Nucleus accumbens (tissue), 56 donors: ENCODE measurements at places on chromosomes 1 and 21.
A peak's percentile ranks its signal among the peaks of the same experiment; 100 is the strongest.

DNA sequence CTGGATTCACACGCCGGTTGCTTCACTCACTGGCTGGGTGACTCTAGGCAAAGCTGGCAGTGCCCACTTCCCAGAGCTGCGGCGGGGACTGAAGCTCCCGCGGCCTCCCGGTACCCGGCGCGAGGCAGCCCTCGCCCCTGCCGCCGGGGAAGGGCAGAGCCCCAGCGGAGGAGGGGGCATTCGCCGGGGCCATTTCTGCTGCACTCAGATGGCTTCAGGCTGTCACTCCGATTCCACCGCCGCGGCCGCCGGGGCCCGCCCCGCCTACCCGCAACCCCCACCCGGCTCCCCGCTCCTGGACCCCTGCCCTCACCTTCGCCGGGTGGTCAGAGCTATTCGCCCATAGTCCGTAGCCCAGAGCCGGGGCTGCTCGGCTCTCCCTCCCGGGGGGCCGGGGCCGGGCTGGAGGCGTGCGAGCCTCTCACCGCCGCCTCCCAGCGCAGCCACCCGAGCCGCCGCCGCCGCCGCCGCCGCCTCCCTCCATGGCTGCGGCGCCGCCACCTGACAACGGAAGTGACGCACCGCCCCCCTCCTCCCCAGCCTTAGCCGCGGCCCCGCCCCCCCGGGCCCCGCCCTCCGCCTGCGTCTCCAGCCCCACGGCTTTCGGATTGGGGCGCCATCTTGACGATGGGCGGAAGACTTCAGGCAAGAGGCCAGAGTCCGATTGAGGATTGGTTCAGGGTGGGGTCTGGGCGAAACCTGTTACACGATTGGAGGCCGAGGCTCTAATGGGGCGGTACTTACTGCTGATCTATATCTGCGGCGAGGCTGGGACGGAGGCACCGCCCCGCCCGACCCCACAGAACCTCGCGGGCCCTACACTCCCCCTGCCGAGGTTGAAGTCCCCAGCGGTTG is at the start of gene STK40:
STK40 (minus strand) TSS at position 515 of the 855 bp plus-strand sequence. CDS start 24,592 bp downstream, outside the sequence.
- peak; percentile 98 for DNase-seq

GRCh38 chr1:226967665-226968064 is 27.6 kb downstream of the COQ8A start:
- no peak for DNase-seq

DNA sequence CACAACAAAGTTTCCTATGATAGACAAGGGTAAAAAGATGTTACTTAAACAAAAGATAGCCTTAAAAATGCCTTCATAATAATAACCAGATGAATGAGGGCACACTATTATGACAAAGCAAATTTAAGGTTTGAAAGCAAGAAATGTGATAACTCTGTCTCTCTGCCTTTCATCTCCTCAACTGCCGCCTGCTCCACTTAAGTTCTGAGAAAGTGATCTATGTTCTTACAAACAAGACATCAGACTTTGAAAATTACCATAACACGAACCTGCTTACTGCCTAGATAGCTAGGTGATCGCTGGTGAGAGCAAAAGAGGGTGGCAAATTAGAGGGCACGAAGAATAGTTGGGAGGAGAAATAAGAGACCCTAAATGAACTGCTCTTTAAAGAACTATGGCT is 13.2 kb downstream of the C21orf91 start:
- DNase-seq, result no peak

DNA sequence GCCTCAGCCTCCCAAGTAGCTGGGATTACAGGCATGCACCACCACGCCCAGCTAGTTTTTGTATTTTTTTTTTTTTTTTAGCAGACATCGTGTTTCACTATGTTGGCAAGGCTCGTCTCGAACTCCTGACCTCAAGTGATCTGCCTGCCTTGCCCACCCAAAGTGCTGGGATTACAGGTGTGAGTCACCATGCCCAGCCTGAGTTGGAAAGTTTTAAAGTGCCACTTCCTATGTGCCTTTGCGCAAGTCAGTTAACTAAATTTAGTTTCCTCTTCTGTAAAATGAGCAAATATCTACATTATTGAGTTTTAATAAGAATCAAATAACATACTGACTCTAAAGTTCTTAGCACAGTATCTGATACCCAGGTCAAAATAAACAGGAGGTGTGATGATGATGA is 12.4 kb downstream of the SLC19A2 start:
- no peak for DNase-seq

DNA sequence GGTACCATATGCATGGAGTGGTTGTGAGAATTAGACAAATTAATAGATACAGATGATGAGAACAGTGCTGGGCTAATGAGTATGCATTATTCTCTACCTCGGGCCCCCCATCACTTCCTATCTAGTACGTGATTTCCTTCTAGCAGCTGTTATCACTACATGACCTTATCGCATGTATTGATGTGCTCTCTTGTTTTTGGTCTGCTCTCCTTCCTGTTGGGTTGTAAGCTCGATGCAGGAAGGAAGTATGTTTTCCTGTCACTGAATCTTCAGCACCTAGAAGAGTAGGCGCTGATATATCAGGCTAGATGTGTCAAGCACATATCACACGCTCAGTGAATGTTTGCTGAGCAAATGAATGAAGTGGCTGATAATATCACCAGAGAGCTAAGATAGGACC is 43.9 kb upstream of the IFNAR2 start:
- no peak for DNase-seq

DNA sequence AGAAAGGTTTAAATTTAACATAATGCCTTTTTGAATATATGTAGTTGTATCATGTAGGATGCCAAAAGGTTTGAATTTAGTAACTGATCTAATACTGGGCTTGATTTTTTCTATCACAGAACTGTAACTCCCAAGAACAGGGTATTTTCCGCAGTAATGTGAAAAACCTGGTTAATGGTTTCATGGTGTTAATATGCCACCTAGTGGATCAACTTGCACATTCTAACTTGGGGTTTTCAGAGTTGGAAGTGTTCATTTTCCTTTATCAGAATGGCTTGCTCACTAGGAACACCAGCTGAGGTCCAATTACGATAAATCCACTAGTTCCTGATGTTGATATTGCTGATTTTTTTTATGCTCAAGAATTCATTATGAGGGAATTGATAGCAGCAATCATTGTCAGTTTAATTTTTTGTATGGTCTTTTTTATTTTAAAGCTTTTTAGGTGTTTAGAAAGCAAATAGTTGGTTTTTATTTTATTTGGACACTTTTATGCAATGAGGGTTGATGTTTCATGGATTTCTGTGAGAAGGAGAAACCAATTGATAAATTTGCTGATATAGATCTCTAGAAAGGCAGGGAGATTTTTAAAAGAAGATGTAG is 157.2 kb downstream of the PLA2G4A start:
- no peak for DNase-seq
